Breast epithelium (tissue), 4 donors: ENCODE measurements at places on chromosomes 4 and X. TPM values are rescaled to one million over a fixed set of nuclear protein-coding genes. Genes with fewer than 3 reads are reported as not detected.

PRICKLE3 gene
- total RNA-seq = 14.0 TPM

XIAP gene
- total RNA-seq = 47.6 TPM

IL9R gene
- 0.44 TPM for total RNA-seq

ADGRG4 gene
- total RNA-seq = under 0.01 TPM

CD99 gene
- total RNA-seq = 96.3 TPM

ENAM gene
- total RNA-seq = not detected

SMARCAD1 gene
- 18.4 TPM for total RNA-seq
